ENCODE measurements at places on chromosomes 16 and 17. TPM values are rescaled to one million over a fixed set of nuclear protein-coding genes. Genes with fewer than 3 reads are reported as not detected.

DNA sequence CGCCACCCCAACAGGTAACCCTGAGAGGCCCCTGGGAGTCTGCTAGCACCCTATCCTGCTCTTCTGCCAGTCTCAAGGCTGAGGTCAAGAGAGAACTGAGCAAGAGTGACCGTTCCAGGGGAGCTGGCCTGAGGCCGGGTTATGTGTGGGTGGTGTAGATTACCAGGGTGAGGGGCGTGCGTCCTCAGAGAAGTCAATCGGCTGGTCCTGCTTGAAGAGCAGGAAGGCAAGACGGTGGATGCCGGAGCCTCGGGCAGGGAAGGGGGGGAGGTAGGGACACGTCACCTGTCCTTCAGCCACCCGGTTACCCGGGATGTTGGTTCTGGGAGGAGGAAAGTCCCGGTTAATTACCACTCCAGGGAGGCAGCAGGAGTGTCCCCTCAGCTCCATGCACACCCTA lies 2.6 kb upstream of the TRIM65 start:
- peak; percentile 0 for DNase-seq

DNA sequence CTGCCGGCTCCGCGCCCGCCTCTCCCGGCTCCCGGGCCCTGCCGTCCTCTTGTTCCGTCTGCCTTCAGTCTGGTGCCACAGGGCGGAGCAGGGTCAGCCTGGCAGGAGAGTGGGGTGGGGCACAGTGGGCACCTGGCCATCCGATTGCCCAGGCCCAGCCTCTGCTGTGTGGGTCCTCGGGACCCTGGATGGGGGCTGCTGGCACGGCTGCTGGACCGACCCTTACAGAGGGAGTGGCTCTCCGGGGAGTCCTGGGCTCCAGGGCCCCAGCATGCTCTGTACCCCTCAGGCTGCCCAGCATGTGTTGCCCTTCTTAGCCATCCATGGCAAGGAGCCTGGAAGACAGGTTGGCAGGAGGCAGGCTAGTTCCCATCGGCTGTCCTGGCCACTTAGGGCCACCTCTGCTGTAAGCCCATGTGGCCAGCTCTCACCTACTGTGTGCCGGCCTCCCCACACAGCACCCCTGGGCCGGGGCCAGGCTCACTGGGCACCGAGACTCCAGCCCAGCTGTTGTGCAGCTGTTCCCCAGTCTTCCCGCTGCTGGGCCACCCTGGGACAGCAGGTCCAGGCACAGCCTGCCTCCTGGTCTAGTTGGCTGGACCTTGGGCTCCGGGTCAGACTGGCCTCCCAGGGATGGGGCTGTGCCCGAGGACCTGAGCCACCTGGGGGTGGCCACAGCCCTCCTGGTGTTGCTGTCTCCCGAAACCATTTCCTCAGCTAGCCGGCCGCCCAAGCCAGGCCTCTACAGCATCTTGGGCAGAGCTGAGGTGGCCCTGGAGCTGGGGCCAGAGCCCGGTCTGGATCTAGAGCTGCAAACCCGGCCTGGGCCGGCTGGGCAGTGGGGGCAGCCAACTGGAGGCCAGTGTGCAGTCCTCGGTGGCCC lies 24.9 kb downstream of the BAHCC1 start:
- no peak for DNase-seq

DNA sequence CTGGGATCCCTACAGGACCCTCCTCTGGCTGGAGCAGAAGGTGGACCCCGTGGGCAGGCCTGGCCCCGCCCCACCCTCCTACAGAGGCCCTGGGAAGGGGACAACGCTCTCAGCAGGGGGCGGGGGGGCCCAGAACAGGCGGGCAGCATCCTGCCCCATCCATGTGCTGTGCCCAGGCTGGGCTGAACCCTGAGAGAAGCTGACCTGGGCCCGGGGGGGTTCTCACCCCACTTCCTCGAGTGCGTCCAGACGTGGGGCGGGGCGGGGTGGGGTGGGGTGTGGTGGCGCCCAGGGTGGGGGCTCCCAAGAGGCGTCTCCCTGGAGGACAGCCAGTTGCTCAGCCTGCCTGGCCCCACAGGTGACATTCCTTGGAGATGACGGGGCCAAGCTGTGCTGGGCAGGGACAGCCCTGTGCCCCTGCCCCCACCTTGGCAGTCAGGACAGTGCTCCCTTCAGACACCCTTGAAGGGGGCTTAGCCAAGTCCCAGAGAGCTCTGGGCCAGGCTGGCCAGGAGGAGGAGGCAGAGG lies 390 bp upstream of the UNC13D start:
- no peak for DNase-seq

- no peak for DNase-seq
Observed at GRCh38 chr17:4448197-4448980, 14.6 kb downstream of the SPNS3 start.

- DNase-seq, result peak; percentile 11
Observed at GRCh38 chr16:22296225-22297113, 740 bp upstream of the POLR3E start.

DNA sequence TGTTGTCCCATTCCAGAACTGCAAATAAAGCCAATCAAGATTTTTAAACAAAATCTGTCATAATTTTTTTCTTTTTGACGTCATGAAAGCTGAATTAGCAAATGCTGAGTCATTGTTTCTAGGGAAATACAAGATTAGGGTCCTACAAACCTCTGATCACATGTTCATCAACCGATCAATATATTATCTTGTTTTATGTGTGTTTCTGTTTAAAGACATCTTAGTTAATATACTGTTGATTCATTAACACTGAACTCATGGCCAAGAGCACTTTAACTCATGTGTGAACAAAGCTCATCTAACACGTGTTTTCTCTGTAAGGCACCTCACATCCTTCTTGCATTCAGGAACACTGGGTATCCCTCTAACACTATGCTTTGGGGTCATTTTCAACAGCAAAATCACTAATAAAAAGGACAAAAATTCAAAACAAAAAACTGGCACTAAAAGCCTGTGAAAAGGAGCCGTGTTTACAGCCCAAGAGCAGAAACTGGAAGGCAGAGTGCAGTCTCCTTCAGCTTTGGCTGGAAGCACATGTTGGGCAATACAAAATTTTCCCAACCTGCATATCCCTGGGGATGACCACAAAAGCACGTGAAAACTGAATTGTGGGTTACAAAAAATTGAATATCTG lies 102.5 kb downstream of the PARN start:
- DNase-seq, result no peak

DNA sequence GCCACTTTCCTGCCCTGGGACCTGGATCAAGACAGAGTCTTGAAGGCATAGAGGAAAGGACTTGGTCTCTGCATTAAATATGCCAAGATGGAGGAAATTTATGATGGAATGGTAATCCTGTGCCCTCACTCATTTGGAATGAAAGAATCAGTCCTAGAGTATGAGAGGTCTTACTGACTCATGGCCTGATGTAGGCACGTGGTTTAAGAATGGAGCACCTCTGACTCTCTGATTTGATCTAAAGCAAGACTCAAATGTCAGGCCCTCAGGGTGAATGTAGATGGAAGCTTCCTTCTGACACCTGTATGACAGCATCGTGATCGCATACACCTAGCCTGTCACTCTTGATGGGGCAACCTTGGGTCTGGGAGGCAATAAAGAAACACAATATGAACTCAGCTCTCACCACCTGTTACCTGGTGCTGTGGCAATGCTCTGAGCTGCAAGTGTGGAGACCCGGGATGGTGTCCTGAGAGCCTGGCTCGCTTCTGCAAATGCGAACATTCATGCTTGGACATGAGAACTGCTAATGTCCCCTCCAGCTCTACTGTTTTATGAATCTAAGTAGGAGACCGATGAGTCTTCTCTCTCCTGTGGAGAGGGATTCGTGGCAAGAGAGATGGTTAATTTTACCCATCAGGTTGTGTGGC lies 229.9 kb downstream of the ABCC12 start:
- no peak for DNase-seq

- DNase-seq, result no peak
Observed at GRCh38 chr17:76003915-76004314, 3.3 kb downstream of the CDK3 start.

- no peak for DNase-seq
Observed at GRCh38 chr16:54774768-54775167, 155.9 kb upstream of the IRX5 start.

DNA sequence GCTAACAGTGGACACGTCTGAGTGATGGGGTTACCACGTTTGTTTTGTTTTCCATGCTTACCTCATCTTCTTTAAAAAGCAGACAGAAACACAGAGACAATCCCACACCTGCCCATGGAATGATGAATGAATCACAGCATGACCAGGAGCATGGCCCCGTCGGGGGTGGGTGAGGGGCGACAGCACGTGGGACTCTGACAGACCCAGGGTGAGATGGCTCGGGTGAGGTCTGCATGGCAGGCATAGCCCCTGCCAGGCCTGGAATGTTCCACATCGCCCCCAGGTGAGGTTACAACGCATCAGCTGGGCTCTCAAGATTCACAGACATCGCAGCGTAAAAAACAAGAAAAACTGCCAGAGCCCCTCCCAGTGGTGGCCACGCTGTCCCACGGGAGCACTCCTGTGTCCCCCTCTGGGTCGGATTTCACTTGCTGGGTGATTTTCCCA lies 18.1 kb downstream of the SLC7A5 start:
- no peak for DNase-seq

DNA sequence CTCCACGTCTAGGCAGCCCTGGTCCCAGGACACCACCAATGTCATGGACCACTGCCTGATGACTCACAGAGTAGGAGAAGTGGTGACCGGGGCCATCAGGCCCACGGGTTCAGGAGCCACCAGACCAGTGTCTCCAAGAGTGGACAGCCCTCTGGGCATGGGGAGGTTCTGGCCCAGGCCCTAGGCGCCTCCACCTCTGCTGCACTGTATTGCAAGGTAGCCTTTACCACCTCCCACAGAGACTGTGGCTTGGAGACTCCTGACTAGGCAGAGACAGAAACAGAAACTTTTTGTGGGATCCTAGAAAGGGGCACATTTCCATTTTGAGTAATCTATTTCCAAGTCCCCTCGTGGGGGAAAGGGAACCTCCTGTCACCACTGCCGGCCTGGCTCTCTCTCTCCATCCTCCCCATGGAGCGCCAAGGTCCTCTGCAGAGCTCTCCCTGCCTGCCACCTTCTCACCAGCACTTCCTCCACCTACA lies 2.9 kb downstream of the CDIP1 start:
- DNase-seq, result no peak

GRCh38 chr17:5942687-5943086 lies 127.5 kb upstream of the WSCD1 start:
- no peak for DNase-seq

DNA sequence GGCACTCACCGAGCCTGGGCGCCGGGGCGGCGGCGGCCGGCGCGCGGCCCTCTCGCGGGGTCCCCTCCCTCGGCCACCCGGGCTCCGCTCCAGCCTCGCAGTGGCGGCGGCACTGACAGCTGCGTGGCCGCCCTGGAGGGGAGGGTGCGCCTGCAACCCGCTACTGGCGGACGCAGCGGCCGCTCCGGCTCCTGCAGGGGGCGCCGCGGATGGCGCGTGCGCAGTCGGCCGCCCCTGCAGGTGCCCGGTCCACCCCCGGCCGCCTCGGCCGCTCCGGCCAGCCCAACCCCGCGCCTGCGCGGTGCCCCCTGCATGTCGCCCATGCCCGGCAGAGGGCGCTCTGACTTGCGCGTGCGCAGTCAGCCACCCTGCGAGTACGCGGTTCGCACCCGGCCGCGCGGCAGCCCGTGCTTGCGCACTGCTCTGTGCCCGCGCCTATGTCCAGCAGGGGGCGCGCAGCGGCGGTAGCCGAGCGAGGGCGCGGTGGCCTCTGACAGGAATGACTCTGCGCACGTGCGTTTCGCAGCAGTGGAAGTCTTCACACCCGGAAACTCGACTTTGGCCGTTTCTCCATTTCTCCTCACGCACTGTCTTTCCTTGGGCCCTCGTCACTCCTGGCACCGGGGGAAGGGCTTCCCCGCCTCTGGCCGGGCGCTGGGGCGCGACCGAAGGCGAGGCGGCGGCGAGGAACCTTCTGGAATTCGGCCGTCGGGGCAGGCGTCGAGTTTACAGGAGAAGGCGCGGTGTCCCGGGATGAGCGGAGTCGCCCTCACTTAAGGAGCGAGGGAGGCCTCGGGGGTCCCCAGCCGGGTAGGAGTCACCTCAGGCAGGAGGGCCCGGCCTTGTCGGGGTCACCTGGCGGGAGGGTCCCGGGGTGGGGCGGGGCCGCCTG lies at the start of gene ABCA3:
Gene ABCA3 (minus strand): TSS at position 165 of the 892 bp plus-strand sequence. CDS start 14,262 bp downstream, outside the sequence.
- peak; percentile 95 for DNase-seq

GRCh38 chr16:20803561-20804214 lies 2.6 kb downstream of the ERI2 start:
- no peak for DNase-seq

DNA sequence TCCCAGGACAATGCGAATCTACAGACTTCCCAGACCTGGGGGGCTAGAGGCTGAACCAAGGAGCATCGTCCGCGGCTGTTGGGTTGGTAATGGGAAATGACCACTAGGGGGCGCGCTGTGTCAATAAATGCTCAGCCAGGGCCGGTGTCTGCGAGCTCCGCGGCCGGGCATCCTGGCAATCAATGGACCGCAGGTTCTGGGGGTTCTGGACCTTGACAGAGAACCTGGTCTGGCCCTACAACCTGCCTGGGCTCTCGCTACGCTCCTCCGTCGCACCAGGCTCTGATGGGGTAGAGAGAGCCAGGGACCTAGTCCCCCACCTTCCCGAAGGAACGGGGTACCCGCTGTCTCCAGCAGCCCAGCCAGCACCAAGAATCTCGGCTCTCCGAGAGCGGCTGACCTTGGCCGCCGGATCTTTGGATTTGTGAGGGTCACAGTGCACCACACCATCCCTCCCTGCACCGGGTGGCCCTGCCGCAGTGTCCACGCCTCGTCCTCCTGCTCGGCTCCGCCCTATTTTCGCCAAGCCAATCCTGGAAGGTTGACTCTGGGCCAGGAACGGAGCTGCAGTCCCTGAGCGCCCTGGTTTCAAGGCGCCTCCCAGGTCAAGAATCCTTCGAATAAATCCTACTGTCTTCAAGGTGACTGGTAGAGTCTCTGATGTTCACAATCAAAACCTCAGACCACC lies 20.4 kb upstream of the BEAN1 start:
- peak; percentile 87 for DNase-seq

- peak; percentile 60 for DNase-seq
Observed at GRCh38 chr17:41324180-41325075, 8.9 kb upstream of the KRTAP17-1 start.

GRCh38 chr16:67154578-67155294 lies 3.9 kb upstream of the B3GNT9 start:
- DNase-seq, result peak; percentile 66

The FOXO3B gene
- 29.0 TPM for total RNA-seq

The TEKT3 gene
- total RNA-seq, result 0.97 TPM

The PNMT gene
- total RNA-seq, result not detected

The PRCD gene
- not detected for total RNA-seq

The GPR179 gene
- total RNA-seq, result not detected

The CCL7 gene
- total RNA-seq, result not detected

The PRKAR1A gene
- total RNA-seq, result 168 TPM

The C1QTNF1 gene
- 2.6 TPM for total RNA-seq

The RAB26 gene
- total RNA-seq, result 4.4 TPM

The CLEC18A gene
- 14.5 TPM for total RNA-seq
